Suprapubic skin (tissue), 4 donors: ENCODE measurements at places on chromosomes 12 and 14.

DNA sequence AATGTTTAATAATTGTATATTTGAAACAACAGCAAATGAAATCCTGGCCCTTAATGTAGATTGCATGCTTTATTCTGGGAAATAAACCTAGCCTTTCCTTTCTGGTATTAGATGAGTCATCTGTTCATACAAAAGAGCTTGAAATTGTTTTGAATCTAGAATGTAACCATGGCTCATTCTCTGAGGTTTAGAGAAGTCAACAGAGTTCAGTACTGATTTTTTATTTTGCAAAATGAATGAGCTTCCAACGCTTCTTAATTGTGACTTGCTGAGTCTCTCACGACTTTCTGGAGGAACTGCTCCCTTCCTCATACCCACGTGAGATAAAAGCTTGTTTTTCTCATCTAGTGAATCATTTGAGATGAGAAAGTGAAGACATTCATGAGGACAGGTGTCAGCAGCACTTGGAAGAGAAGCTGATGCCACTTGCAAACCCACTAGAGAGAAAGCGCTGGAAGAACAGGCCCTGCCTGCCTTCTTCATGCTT is 509.6 kb downstream of the VRK1 start:
- DNase-seq = no peak

- no peak for DNase-seq
These were observed 56.5 kb upstream of the GZMB start for GRCh38 chr14:24690492-24690891.

GRCh38 chr14:101109347-101109638 is 205.8 kb upstream of the RTL1 start:
- no peak for DNase-seq

- DNase-seq = no peak
These were observed 21.2 kb downstream of the TMED10 start for GRCh38 chr14:75155169-75155568.

- no peak for DNase-seq
These were observed 25.1 kb downstream of the GPR65 start for GRCh38 chr14:88030079-88030478.
